ENCODE measurements at places on chromosomes 2 and 18.

DNA sequence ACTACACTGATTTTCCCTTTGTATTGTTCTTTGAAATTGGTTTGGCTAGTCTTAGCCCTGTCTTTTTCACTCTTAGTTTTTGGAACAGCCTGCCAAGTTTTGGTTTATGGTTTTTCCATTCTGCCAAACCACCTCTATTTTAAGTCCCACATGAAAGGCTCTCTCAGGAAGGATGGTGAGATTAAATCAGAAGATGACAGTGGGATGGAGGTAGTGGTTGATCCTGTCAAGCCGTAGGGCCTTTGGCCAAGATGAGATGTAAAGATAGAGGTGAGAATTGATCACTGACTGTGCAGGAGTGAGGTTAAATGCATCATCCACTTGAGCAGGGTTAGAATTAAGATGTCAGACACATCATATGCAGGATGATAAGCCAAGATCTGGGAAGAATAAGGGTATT, 948.5 kb downstream of the SLC4A3 start:
- no peak for DNase-seq

- DNase-seq: no peak
Observed at GRCh38 chr2:187451510-187451909, 3.5 kb upstream of the CALCRL start.

GRCh38 chr2:165629776-165630175, 160.3 kb downstream of the CSRNP3 start:
- DNase-seq: no peak

DNA sequence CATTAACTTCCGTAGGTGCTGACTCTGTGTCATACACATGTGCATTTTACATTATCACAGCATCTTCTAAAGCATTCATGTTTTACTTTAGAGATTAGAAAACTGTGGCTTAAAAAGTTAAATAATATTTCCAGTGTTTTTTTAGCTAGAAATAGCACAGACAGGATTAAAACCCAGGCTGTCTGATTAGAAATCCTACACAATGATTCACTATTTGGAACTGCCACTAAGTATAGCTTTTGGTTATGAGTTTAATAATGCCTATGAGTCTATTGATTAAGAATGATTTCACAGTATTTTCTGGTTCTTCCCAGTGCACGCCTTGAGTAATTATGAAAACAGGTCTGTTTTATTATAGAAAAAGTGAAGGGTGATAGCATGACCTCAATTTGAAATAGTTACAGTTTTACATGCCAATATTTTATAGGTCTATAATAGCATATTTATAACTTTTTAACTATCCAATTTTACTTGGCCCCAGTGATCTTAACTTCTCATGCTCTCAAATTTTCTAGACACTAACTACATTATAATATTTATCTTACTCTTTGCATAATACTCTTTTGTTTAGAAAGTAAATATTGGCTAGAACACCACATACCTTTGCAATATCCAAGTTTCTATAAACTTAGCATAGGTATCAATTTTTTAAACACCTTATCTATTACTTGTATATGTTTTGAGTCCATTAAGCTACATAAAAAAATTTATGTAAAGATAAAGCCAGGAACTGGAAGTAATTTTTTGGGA, 313.2 kb downstream of the RND3 start:
- DNase-seq: no peak

DNA sequence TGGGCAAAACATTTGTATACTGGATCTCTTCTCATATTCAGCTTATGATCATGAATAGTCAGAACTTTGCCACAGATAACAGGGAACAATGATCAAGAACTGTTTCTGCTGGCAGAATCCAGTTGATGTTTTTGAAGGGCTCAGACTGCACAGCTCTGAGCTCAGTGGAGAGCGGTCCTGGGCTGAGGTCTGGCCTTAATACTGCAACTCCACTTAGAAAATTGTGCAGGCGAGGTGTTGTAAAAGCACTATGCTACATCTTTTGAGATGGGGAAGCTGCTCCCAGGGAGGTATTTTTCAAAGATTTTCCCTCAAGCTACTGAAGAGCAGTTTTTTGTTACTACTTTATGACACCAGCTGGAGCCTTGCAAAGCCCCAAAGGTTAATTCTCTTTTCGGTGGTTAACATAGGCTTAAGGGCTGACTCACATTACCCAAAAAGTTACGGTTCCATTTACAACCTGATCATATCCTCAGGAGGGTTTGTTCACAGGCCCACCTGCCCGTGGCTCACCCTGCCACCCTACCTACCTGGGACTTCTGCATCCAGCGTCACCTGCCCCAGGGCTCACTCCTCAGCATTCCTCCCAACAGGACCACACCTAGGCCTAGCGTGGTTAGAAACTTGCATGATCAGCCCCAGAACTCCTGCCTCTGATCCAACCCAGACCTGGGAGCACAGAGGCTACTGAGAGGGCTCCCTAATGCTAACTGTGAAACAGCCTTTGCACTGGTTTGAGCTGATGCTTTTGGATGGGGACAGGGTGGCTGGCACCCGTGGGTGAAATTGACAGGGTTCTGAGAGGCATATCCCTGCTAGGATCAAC, 114.4 kb downstream of the NCK2 start:
- no peak for DNase-seq

DNA sequence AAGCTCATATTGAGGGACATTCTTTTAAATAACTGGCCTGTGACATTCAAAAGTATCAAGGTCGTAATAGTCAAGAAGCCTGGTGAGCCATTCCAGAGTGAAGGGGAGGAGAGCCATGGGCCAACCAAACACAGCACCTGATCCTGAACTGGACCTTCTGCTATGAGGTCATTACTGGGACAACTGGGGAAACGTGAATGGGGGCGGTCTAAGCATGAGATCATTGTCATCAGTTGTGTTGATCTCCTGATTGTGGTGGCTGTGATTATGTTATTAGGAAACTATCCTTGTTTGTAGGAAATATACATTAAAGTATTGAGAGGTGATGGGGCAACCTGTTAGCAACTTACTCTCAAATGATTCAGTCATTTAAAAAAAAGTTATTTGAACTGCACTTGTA, 79.3 kb downstream of the FBXO15 start:
- DNase-seq: no peak

GRCh38 chr2:199716807-199717586, 134.0 kb downstream of the FTCDNL1 start:
- DNase-seq: no peak

DNA sequence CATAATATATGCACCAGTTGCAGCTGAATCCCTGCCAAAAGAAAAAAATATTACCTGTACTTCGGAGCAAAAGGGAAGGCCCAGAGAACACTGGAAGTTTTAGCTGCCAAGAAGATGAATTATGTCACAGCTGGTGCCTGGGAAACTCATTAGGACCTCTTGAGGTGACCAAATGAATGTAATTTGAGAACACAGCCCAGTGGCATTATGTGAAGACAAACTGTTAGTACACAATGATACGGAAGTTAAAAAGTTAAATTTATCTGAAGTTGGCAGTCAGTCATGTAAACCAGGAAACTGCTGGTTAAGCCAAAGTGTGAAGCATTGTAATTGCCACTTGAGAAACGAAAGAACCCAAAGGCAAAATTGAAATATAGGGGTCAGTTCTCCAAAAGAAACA, 80.7 kb downstream of the EML4 start:
- DNase-seq: no peak

GRCh38 chr18:12306752-12307700, 1.0 kb upstream of the TUBB6 start:
- DNase-seq: peak; percentile 73

DNA sequence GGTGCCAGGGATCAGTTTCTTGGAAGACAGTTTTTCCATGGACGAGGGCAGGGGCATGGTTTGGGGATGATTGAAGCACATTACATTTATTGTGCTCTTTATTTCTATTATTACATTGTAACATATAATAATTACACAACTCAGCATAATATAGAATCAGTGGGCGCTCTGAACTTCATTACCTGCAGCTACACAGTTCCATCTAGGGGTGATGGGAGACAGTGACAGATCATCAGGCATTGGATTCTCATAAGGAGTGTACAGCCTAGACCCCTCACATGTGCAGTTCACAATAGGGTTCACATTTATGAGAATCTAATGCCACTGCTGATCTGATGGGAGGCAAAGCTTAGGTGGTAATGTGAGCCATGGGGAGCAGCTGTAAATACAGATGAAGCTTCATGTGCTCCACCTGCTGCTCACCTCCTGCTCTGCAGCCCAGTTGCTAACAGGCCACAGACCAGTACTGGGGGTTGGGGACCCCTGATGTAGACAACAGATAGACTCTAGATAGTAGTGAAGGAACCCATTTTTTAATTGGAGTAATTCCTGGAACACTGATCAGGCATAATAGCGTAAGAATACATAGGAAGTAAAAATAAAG, 41.5 kb upstream of the MC4R start:
- no peak for DNase-seq

- no peak for DNase-seq
Observed at GRCh38 chr2:120550282-120550681, 185.4 kb upstream of the GLI2 start.

DNA sequence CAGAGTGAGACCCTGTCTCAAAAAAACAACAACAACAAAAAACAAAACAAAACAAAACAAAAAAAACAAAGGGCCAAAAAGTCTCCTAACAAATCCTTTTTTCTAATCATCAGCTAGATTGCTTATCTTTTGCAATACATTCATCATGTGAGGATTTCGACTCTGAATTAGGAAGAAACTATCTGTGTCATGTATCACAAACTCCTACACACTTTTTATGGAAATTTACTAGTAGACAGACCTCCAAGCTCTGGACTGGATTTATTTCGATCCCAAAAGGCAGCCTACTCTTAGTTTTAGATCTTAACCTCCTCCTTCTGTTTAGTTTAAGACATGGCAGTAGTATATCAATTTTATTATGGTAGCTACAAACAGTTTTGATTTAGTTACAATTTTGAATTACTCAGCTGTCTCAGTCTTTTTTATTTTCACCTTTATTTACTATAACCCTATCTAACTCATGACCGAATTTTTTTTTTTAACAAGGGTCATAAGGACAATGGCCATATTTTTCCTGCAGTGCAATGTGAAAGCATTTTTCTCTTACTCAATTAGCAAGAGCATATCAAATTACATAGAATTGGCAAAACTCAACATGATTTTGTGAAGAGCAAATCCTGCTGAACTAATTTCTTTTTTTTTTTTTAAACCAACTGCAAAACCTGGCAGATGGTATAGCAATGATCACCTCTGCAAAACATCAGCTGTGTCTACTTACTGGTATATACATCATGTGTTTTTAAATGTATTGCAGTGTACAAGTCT, 10.7 kb upstream of the CCDC88A start:
- no peak for DNase-seq

- DNase-seq: peak; percentile 52
Observed at GRCh38 chr2:127182626-127183458, 37.3 kb downstream of the CYP27C1 start.

GRCh38 chr2:14053105-14053504, 579.4 kb upstream of the LRATD1 start:
- no peak for DNase-seq

DNA sequence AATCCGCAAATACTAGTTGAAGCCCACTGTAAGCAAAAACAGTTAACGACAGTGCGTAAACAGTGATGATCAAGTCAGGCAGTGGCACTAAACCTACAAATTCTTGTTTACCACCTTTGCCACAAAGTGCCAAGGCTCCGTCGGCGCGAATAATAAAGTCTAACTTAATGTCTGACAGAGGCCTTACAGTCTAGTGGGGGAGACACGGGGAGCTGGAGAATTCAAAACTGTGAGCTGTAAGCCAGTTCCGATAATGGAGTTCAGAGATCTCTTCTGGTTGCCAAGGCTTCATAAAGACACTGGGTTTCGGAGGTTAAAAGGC, 284 bp upstream of the EXOC6B start:
- DNase-seq: no peak

DNA sequence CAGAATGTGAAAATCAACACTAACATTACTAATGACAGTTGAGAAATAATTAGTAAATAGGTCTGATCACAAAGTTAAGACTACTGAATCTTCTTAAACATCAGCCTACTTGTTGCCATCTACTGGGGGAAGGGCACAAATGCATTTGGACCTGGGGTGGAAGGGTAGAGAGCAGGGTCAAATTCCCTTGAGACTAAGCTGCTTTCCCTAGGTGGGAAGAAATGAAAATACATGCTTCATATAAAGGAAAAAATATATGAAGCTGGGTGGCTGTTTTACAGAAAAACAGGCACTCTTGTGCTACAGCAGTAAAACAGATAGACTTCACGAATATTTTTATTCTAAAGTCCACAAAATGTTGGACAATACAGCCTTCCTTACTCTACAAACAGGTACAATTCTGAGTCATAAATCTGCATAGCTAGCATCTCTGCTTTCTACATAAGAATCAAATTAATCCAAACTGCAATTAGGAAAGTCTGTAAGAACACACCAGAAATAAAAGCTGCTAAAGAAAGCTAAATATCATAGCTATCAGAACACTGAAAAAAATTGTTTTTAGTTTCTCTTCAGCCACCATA, 10.9 kb downstream of the TRIP12 start:
- no peak for DNase-seq

DNA sequence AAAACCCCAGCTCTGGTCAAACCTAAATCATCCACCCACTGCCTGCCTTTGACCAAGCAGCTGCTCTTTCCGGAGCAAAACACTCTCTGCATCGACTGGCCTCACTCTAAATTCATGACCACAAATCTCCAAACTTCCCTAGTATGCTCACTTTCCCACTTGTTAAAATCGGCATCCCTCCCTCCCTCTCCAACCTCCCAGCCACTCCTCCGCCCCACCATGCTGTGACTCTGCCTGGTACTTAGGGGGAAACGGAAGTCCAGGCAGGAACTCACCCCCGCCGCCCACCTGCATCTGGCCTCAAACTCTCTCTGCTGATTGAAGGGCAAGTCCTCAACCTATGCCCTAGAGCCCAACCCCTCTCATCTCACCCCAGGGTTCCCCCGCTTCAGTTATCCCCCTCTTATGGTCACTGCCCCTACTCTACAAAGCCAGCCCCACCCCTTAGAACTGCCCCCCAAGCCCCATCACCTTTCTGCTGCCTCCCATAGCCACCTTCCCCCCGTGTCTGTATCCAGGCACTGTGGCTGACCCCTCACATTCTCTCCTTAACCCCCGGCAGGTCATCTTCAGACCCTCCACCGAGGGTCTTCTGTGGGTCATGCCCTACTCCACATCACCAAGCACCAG, 3.8 kb upstream of the ADRA2B start:
- DNase-seq: no peak

DNA sequence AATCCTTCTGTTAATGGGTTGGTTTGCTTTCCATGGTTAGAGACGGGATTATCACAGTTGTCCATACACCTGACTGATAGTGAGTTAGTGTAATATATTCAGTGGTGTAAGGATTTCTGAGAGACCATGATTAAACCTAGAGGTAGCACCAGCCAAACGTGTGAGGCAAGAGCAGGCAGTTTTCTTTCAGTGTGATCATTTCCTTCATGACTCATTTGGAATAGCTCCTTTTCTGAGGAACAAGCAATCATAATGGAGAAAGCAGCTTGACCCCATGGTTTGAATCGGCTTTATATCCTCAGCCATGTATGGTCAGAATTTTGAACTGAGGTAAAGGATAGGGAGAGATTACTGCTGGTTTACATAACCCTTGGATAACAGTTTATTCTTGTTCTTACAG, 2.9 kb downstream of the MXD1 start:
- DNase-seq: no peak
